ENCODE measurements at places on chromosomes 13 and 19.

GRCh38 chr13:29457299-29457698 lies 138.2 kb downstream of the SLC7A1 start:
- DNase-seq, result no peak

- no peak for DNase-seq
Observed at GRCh38 chr13:95083758-95084157, 217.5 kb downstream of the ABCC4 start.

- no peak for DNase-seq
Observed at GRCh38 chr13:92224825-92225224, 826.4 kb downstream of the GPC5 start.

DNA sequence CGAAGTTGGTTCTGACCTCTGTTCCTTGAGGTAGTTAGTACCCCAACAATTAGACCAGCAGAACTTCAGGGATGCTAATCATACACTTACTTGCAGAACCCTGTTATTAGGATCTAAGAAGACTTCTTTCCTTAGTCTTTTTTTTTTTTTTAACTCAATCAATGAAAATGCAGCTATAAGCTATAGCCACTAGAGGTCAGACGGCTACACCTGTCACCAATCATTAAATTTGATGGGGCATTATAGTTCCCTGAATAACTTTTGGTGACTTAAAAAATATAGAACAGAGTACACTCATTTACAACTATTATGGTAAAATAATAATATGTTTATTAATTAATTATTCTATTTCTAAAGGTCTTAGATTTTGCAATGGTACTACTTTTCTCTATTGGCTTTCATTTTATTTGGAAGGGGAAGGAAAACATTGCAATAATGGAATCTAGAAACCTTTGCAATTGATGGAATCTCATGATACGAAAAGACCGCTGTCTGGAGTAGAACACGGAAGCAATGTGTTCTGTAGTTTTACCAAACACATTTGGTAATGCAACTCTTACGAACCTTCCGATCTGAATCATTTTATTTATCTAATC lies 483.2 kb downstream of the DIAPH3 start:
- peak; percentile 40 for DNase-seq

DNA sequence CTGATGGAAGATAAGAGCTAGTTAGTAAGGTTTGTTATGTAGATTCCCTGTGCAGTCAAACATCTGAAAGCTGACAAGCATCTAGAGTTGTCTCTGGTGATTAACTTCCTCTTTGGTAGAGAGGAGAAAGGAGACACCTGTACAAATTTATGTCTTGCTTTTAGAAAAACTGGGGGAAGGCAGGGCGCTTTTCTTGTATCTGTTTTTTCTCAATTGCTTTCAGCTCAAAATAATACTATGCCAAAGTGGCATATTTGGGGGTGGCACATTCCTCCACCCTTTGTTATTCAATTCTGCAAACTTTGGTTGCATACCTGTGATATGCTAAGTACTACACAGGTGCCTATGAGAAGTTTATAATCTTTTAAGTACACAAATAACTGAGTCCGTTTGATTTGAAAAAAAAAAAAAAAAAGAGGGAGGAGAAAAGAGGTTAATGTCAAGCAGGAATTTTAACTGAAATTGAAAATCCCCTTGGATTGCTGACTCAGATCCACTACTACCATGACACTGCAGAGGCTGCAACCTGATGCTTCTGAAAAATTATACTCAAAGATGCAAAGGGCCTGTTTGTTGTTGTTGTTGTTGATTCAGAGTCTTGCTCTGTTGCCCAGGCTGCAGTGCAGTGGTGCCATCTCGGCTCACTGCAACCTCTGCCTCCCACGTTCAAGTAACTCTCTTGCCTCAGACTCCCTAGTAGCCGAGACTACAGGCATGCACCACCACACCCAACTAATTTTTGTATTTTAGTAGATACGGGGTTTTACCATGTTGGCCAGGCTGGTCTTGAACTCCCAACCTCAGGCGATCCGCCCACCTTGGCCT lies 164.8 kb upstream of the NBEA start:
- DNase-seq, result no peak

- DNase-seq, result no peak
Observed at GRCh38 chr19:43607238-43608205, 4.4 kb upstream of the SRRM5 start.

DNA sequence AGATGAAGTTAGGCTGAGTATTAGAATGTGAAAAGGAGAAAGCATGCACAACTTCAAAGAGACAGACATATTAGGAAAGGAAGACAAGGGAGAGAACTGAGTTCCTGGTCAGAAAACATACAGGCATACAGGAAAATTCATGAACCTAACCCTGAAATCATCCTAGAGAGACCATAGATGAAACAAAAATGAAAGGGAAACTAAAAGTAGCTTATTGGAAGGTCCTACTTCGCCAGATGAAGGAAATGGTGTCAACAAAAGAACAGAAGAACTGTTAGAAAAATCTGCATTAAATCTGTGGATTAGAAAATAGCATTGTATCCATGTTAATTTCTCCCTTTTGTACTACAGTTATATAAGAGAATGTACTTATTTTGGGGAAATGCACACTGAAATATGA lies 169.0 kb upstream of the UFM1 start:
- no peak for DNase-seq

- no peak for DNase-seq
Observed at GRCh38 chr13:87981416-87981815, 310.2 kb downstream of the SLITRK5 start.

- DNase-seq, result no peak
Observed at GRCh38 chr19:47891923-47892666, 6.0 kb upstream of the SULT2A1 start.

DNA sequence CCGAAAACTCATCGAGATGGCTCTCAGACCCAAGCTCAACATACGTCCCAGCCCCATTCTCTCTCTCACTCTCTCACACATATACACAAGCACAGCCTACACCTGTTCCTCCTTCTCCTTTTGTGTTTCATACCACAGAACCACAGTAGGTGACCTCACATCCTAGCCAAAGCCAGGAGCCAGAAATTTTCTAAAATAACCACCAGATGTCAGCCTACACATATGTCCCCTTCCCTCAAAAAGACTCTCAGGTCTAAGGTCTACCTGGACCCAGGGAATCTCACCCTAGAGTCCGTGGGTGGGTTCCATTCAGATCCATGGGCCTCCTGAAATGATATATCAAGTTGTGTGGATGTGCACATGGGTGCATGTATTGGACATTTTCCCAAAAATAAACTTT lies 104.2 kb upstream of the IPO5 start:
- DNase-seq, result no peak

DNA sequence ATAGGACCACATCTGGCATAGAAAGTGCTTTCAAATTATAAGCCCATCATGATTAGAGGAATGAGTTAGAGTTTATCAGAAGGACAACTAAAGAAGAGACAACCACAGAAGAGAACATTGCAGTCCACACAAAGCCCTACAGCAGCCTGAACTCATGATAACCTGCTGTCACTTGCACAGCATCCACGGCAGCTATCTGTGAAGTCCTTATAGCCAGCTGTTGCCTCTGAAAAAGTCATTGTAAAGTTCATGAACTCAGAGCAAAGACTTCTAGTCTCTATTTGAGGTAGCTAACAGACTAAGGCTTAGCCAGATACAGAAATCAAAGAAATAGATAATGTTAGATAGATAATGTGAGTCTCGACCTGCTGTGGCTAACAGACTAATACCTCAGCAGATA lies 450.0 kb downstream of the KLF5 start:
- no peak for DNase-seq

DNA sequence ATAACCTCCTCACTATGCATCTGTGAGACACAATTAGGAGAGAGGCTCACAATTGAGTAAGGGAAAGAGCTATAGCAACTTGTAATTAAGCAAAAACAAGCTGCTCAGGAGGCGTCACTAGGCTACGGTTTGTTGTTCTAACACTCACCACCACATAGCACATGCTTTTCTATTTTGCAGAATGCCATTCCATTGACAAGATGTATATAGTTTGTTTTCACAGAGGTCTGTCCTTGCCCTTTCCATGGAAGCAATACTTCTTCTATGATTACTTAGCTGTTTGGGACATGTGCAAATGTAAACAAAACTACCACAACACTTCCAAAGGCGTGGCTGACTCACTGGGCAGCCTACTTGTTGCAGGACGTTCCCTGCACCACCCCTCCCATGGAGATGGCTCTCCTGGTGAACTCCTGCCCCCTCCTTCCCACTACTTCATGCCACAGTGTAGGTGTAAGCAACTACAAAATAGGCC lies 33.9 kb upstream of the FAM216B start:
- no peak for DNase-seq

- no peak for DNase-seq
Observed at GRCh38 chr13:73833325-73834070, 300.7 kb downstream of the KLF12 start.

DNA sequence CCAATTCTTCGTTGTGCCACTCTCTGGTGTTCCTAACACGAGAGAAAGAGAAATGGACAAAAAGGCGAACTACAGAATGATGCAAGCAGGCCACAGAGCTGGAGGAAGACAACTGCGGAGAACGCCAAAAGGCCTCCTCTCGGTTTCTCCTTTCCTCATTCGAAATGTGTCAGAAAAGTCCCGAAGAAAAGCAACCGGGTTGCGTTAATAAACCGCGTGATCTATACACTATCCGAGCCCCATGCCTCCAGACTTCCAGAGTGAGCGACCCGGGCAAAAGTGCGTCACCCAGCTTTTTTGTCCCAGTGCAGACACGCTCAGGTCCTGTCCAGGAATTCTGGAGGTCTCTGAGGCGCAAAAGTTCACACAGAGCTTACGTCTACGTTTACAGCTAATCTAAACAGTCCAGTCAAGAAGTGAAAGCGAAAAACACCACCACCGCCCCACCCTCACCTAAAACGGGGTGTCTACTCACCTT lies 413 bp downstream of the N4BP2L2 start:
- DNase-seq, result peak; percentile 37

- no peak for DNase-seq
Observed at GRCh38 chr13:81012031-81012430, 671.1 kb upstream of the SPRY2 start.

GRCh38 chr13:29503041-29503837 lies 92.2 kb downstream of the SLC7A1 start:
- DNase-seq, result peak; percentile 29

DNA sequence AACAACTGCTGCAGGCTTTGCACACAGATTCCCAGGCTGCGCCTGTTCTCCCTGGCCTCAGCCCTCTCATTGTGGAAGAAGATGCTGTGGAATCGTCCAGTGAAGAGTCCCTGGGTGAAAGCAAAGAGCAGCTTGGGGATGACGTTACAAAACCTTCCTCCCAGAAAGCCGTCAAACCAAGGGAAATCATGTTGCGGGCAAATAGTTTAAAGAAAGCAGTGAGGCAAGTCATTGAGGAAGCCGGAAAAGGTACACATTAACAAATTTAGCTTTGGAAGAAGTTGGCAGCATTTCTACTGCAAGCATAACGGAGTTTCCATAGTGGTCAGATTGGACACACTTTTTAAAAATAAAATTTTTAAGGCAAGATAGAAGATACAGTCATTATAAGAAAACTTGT lies 82.9 kb upstream of the AKAP11 start:
- no peak for DNase-seq

GRCh38 chr19:8567522-8568172 lies 9.6 kb downstream of the MYO1F start:
- DNase-seq, result no peak

DNA sequence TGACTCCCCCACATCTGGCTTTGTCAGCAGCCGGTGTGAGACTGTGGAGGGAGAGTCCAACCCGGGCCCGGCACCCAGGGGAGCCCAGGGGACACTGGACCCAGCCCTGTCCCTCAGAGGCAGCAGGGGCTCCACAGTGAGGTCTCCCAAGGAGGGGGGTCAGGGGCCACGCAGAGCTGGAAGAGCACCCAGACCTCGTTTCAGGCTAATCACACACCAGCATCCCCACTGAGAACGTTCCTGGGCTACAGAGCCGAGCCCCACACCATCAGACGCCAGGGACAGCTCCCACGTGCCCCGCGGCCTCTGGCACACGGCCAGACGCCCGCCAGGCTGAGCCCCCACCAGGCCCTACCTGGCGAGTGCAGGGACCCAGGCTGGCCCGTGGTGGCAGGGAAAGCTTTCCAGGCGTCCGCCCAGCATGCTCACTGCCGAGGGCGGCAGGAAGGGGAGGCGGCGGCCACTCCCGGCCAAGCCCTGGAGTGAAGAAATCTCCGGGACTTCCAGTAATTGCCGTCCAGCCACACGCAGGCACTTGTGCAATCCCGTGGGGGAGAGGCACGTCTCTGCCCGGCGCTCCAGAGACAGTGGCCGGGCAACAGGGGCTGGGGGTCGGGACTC lies 19.2 kb downstream of the SBNO2 start:
- peak; percentile 39 for DNase-seq

- no peak for DNase-seq
Observed at GRCh38 chr19:57651654-57651996, 17.1 kb upstream of the ZSCAN4 start.

- DNase-seq, result no peak
Observed at GRCh38 chr13:41675306-41675705, 218.0 kb downstream of the RGCC start.

GRCh38 chr13:23865906-23866305 lies 23.3 kb downstream of the MIPEP start:
- no peak for DNase-seq

GRCh38 chr13:42396901-42397655 lies 125.1 kb downstream of the AKAP11 start:
- DNase-seq, result no peak

- DNase-seq, result peak; percentile 73
Observed at GRCh38 chr19:13154241-13154778, 4.1 kb downstream of the IER2 start.

- DNase-seq, result no peak
Observed at GRCh38 chr19:23415034-23415433, 19.8 kb upstream of the ZNF91 start.

DNA sequence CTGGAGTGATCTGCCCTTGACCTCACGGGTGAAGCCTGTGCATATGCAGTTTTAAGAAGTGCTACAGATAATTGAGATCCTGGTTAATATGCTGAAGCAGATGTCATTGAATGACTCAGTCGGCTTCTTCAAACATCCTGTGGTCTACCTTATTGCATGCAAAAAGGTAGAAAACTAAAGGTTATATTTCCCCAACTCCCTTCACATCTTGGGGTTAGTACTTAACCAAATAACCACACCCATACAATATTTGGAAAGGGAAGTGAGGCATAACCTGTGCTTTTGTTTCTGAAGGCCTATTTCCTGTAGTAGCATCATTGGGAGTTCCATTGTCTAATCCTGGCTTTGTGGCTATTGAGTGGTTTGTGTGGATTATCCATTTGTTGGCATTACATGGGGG lies 58.3 kb downstream of the RAP2A start:
- no peak for DNase-seq

DNA sequence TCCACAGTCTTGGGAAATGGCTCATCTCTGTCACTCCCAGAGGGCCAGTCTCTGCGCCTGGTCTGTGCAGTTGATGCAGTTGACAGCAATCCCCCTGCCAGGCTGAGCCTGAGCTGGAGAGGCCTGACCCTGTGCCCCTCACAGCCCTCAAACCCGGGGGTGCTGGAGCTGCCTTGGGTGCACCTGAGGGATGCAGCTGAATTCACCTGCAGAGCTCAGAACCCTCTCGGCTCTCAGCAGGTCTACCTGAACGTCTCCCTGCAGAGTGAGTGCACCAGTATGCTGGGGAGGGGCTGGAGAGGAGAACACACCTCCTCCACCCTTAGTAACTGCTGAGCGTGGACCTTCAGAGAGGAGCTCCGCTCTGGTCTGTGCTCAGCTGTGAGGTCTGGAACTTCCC lies 2.3 kb downstream of the SIGLEC9 start:
- DNase-seq, result no peak

Measured in dermis microvascular lymphatic vessel endothelial cell (primary cell).